ENCODE measurements at places on chromosomes 6 and 20. TPM values are rescaled to one million over a fixed set of nuclear protein-coding genes. Genes with fewer than 3 reads are reported as not detected.

DNA sequence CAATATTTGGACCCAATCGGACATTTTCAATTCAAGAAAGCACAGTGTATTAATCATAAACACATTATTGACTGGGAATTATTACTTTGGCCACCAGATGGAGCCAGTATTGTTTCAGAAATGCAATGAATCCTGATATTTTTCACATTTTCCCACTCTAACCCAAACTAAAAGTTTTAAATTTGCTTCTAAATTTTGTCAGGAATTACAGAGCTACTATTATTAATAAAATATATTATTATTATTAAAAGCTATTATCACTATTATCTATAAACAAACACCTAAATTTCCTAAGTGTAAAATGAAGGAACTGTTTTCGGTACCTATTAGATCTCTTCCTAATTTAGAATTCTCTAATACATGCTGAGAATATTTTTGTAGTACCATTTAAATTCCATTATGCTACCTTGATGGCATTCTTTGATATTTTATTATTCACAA, 245.3 kb downstream of the OGFRL1 start:
- DNase-seq = no peak

- peak; percentile 44 for DNase-seq
Measured at GRCh38 chr6:159716247-159717096, 10.8 kb upstream of the WTAP start.

DNA sequence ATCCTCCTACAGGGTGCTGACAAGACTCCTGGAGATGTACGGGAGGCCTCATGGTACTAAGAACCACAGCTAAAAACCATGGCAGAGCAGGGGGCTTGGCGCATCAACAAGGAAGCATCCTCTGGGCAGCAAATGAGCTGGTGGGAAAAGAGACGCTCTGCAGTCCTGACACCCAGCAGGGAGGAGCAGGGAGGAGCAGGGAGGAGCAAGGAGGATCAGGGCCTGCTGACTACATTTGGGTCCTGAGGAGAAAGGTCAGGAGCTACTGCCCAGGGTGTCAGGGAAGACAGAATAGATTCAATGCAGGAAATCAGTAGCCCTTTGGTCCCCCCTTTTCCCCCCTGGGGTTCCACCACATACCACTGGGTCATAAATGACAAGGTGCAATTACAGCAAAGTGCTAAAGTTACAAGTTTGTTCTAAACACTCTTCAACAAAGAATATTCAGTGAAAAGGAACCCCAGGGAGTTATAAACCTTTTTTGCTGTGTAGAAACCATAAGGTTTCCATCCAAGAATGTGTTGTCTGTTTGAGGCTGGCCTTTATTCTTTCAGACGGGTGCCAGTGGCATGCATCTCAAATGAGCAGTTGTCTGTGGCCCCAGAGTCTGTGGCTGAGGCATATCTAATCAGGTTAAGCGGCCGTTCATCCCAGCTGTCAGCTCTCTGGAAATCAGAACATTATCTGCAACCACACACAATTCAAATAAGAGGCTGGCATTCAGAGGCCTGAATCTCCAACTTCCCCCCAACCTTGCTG, 325.0 kb downstream of the CDC5L start:
- no peak for DNase-seq

- no peak for DNase-seq
Measured at GRCh38 chr6:43895656-43896328, 125.8 kb downstream of the VEGFA start.

GRCh38 chr6:4522453-4522852, 253.8 kb upstream of the CDYL start:
- no peak for DNase-seq

DNA sequence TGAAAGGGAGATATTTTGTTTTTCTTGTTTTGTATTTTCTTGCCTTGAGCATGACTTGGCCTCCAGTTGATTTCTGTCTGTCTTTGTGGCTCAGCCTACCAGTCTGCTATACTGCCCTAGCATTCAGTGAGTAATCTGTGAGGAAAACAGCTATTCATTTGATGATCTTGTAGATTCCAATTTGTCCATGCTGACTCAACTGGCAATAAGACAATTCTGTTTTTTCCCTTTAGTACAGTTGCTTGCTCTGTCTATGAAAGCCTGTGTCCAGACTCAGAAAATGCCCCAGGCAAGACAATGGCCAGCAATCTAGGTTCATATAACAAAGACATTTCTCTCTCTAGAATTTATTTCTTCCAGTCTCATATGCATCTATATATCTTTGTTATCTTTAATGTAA, 10.9 kb upstream of the SOX4 start:
- no peak for DNase-seq

- no peak for DNase-seq
Measured at GRCh38 chr6:9937031-9937763, 477.7 kb downstream of the TFAP2A start.

KIAA1755 gene
- 0.99 TPM for total RNA-seq

TFAP2B gene
- not detected for total RNA-seq
